Activated CD4-positive, CD25-positive, alpha-beta regulatory T cell treated with anti-CD3 and anti-CD28 coated beads, Interleukin-2, amount 50 U/mL, for 72 hours (primary cell): ENCODE measurements at places on chromosomes 12 and 14.

GRCh38 chr14:35695647-35696046 is 113.4 kb downstream of the RALGAPA1 start:
- DNase-seq: no peak

DNA sequence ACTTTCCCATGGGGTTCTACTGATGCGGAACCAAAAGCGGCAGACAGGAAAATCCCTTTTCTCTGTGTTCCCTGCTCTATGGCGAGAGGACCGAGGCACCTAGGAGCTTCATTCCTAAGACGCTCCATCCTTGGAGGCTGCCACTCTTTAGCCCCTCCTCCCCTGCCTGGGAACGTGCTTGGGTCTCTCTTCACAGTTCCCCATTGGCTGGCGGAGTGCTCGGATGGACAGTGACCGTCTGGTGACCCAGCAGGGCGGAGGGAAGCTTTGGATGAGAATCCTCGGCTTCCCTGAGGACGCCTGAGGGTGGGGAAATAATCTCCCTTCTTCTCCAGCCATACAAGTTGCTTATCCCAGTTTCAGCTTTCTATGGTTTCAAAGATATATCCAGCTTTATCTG is 37.3 kb downstream of the KCNA5 start:
- DNase-seq: no peak

DNA sequence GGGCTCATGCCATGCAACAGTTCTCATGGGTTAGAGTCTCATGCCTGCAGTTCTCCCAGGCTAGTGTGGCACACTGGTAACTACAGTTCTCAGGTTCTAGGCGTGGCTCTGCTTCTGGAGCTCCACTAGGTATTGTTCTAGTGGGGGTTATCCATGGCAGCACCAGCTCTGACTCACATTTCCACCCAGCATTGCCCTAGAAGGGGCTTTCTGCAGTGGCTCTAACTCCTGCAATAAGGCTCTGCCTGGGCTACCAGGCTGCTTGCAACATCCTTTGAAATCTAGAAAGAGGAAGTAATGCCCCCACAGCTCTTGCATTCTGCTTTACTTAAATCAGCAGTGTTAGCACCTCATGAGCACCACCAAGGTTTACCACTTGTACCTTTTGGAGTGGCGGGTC is 220.3 kb upstream of the ARID2 start:
- no peak for DNase-seq

- DNase-seq: no peak
These were observed 230.5 kb downstream of the EGLN3 start for GRCh38 chr14:33720284-33720787.

DNA sequence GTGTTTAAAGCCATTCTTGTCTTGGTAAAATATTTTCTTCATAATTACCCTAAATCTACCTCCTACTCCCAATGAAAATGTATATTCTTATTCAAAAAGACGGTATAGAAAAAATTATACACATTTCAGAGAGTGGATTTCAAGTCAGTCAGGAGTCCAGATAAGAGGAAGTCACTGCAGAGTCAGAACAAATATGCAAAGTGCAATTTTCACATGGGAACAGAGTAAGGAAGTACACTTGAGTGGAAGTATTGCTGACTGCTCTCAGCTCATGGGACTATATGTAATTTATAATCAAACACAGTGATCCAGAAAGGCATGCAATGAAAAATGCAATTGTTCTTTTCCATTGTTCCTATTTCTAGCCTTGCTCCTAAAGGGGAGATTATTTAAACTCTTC is 1128.0 kb downstream of the AACS start:
- no peak for DNase-seq

DNA sequence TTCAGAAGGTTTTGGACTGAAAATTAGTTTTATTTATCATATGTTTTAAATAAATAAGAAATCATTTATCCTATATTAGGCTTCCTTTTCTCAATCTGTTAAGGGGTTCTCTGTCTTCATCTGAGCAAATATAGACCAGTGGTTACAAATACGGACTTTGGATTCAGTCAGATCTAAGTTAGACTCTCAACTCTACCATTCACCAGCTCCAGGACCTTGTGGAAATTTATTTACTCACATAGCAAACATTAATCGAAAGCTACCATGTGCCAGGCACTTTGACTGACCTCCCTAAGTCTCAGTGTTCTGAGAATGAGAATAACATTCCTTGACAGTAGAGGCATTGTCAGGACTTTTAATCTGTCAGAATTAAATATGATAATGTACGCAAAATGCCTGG is 22.3 kb downstream of the KCNK10 start:
- no peak for DNase-seq

DNA sequence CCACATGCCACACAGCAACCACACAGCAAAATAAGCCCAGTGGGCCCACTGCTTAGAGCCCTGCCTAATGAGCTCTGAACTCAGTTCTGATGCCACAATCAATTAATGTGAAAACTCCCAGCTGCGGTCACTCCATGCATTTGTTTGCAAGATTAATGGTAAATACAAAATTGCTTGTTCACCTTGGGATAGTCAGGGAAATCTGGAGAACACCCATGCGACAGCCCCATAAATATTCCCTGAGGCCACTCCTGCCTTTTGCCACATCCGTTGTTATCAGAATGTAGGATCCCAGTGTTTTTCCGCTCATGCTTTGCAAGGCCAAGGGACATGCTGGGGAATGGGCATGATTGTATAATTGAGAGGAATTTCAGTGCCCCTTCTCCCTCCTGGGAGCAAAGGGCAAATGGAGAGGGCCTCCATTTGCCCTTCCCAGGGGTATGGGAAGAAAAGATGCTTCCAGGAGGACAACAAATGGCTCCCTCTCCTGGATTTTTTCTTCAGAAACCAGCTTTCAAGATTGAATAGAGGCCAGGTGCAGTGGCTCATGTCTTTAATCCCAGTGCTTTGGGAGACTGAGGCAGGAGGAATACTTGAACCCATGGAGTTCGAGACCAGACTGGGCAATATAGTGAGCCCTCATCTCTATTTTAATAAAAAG is 30.8 kb upstream of the CMKLR1 start:
- DNase-seq: no peak
